ENCODE measurements at places on chromosomes 6 and 20.

- DNase-seq, result no peak
These were observed 210.7 kb downstream of the TFAP2C start for GRCh38 chr20:56839786-56840185.

- no peak for DNase-seq
These were observed 121.7 kb downstream of the NKAIN2 start for GRCh38 chr6:123925350-123925749.

DNA sequence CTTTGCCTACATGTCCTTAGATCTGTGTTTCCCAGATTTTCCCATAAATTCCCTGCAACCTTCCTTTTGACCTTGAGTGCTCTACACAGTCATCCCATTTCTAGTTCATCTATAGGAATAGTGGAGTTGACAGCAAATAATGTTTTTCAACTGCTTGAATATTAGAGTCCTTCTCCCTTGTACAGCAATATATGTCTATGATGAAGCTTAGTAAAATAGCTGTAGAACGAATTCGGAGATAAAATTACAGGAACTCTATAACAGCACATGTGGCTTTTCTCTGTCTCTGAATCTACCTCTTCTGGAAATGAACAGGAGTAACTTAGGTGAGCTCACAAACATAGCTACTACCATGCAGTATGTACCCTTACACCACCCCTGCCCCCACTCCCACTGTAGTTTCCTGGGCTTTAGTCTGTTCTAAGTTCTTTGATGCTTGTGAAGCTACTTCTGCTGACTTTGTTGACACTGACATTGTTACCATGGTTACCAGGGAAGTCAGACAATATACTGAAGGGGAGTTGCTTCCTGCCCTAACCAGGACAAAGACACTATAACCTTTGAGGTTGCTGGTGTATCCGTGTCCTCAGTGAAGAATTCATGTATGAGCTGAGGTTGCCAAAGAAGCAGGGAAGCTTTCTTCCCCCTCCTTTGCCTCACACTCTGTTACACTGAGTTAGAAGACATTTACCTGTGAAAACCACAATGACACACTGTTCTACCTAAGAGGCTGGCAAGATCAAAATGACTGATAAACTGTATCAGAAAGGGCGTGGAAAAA lies 35.8 kb upstream of the SHLD1 start:
- DNase-seq, result no peak

DNA sequence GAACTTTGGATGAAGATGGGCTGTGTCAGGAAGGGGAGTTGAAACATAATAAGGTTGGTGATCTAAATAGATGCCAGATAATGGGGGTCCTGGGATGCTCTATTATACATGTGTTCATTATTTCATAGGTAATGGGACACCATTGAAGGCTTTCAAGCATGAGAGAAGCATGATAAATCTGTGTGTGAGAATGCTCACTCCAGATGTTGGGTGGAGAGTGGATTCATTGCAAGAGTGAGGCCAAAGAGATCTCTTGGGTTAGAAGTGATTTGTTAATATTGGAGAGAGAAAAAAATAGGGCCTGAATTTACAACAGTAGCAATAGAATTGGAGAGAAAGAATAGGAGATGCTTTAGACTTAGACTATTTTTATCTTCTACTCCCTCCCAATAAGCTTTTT lies 321.3 kb downstream of the SAMD5 start:
- no peak for DNase-seq

DNA sequence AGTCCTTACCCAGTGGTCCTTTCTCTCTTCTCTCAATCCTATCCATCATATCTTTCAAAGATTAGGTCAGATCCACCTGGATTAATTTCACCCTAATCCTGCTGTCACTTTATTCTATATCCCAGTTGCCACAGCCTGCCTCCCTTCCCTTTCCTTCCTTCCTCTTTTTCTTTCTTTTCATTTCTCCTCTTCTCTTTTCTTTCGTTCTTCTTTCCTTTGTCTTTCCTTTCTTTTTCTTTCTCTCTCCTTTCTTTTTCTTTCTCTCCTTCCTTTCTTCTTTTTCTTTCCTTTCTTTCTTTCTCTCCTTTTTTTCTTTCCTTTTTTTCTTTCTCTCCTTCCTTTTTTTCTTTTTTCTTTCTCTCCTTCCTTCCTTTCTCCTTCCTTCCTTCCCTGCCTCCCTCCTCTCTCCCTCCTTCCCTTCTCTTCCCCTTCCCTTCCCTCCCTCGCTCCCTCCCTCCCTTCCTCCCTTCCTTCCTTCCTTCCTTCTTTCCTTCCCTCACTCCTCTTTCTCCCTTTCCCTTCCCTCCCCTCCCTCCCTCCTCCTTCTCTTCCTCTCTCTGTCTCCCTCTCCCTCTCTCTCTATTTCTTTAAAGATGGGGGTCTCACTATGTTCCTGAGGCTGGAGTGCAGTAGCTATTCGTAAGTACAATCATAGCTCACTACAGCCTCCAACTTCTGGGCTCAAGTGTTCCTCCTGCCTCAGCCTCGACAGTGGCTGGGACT lies 15.1 kb upstream of the RPN2 start:
- DNase-seq, result no peak

DNA sequence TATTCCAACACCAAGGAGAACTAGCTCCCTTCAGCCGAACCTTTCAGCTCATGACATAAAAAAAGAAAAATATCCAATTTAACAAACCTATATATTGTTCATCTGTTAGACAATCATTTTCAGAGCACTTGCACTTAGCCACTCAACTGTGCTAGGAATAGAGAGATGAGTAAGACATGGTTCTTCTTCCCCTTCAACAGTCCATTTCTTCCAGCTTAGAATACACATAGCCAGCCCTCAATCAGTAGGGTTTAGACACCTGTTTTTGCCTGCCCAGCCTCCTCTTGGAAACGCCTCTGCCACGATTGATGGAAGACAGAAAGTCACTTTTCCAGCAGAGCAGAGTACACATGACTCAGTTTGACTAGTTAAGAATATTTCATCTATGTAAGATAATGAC lies 21.8 kb downstream of the ADNP start:
- DNase-seq, result no peak

GRCh38 chr6:41505122-41506049 lies 40.8 kb upstream of the FOXP4 start:
- no peak for DNase-seq

DNA sequence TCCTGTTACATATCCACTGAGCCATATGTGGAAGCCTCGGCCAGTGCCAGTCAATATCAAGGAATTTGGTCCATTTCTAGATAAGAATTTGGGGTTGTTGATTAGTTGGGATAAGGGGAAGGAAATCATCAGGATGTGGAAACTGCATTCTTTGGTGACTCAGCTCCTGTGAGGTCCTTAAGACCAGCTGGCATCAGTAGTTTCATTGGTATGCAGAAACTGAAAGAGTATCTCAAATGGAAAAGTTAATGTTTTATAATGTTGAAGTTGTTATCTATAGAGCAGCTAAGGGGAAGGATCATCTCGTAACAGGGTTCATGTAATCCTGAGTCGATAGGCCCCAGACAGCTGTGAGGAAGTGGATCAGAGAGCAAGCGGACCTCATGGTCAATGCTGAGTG lies 87.9 kb upstream of the PRND start:
- DNase-seq, result no peak

GRCh38 chr20:38167851-38168760 lies 3.0 kb upstream of the TGM2 start:
- DNase-seq, result no peak

Data from Panc1 (cell line).